GM10248 (cell line): ENCODE measurements at places on chromosomes 12 and 14.
A peak's percentile ranks its signal among the peaks of the same experiment; 100 is the strongest.

- no peak for DNase-seq
These were observed 21.3 kb downstream of the SCAF11 start for GRCh38 chr12:45969084-45969483.

DNA sequence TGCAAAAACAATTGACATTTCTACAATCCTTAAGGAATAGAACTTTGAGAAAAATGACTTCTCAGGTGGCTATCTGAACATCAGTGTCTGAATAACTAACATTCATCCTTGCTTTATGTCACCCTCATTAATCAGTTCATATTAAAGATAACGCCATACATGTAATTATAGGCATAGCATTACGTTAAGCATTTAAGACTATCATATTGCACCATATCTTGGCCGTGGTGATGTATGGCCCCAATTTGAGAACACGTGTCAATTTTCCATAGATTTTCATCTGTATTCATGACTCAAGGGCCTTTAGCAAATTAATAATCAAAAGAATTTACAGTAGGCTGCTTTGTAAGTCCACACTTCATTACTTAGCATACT lies 81.6 kb downstream of the SPTSSA start:
- DNase-seq: no peak

GRCh38 chr12:121799156-121799841 lies 4.5 kb upstream of the SETD1B start:
- DNase-seq: peak; percentile 57

DNA sequence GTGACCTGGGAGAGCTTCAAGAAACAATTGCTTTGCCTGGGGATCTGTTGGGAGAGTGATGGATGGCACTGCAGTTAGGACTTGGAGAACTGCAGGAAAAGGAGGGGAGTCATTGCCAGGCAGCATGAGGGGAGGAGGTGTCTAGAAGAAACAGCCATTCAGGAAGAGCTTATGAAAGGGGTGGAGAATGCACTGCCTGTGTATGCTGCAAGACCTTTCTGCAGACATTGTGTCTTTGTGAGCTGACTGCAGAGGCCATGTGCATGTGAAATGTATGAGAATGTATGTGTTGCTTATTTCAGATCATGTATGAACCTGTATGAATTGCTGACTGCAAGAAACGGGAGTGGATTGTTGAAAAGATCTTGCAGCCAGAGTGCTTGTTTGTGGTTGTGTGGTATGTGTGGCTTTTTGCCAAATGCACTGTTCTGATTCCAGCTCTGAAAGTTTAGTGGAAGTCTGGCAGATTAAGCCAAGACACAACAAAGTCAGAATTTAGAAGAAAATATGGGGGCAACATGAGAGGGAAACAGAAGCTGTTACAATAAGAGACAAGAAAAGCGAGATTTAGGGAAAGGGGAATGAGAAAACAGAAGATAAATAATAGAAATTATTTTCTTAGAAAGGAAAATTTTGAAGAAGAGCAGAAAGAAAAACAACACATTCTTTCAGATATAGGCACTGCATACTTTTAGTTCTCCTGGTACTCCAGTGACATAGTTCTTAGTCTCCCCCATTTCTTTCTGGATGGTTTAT lies 9.8 kb upstream of the RIMKLB start:
- no peak for DNase-seq

- DNase-seq: no peak
These were observed 224.3 kb downstream of the ITPR2 start for GRCh38 chr12:26608706-26609105.

GRCh38 chr14:24986206-24986893 lies 63.6 kb downstream of the STXBP6 start:
- DNase-seq: no peak

DNA sequence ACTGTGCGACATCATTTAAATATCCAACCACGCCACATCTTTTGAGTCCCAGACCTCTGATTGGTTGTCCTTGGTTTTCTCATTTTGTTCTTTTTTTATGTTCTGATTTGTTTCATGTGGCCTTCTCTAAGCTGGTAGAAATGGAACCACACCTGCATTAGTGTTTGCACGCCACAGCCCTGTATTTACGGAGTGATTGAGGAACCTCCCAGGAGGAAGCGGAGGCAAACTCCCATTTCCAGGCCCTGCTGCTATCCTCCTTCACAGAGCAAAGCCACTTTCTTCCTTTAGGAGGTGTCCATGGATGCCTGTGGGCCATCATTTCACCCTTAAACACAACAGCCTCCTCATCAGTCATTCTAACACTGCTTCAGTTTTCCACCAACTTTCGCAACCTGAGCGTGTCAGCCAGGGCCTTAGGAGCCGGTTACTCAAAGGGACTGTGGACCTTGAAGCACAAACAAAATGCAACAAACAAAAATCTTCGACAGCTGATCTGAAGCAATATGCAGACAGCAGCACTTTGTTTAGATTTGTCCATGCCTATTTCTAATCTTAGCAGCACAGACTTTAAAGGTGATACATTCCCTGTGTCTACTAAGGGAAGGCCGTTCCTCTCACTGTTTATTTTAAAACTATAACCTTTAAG lies 1258.1 kb upstream of the TMEM132C start:
- DNase-seq: no peak

DNA sequence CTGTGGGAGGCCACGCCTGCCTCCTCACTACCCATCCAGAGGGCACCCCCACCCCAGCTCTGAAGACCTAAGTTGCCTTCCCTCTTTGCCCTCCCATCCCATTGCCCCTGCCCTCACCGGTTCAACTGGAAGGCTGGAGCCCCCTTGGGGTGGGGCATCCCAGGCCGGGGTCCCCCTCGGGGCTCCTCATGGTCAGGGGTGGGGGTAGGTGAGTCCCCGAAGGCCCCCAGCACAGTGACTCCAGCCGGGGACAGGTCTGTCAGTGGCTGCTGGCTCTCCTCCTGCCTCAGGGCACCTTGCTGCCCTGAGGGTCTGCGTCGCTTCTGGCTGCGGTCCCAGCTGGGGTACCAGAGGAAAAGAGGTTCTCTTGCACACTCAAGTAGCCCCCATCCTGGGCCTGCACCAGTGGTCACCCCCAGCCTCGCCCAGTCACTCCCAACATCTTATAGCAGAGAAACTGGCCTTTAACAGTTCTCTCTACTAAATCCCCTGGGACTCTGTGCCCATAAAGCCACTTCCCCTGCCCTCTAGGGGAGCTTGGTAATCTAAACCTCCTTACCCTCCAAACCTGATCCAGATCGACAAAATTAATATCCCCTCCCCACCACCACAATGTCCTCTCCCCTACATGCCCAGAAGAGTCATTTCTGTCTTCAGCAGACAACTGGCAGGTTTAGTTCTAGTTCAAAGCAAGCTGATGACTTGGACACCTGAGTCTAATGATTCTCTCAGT lies 5.1 kb downstream of the PIANP start:
- DNase-seq: no peak

DNA sequence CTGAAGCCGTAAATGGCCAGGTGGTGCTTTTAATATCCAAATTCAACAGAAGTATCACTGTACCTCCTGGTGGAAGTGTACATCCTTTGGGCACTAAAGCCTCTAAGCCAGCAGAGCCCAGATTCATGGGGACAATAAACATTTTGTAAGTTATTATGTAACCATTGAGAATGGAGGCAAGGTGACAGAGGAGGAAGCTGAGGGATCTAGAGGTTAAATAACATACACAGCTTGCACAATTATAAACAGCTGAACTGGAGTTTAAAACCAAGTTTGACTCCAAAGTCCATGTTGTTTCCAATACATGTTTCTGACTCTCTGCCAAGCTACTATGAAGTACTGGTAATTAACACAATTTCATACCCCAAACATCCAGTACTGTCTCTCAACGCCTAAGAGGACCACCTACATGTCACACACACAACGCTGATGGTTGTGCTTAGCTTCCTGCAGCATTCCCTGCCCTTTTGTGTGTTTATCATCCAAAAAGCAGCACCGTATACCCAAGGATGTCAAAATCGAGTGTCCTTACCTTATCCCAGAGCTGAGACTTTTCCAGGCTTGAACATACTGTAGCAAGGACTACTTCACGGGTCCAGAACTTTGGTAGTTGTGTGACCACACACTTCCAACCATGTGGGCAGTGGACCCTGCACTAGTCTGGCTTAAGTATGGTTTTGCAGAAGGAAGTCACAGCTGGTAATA lies 41.3 kb downstream of the EGLN3 start:
- no peak for DNase-seq
